ENCODE measurements at places on chromosomes 5 and 9.
A peak's percentile ranks its signal among the peaks of the same experiment; 100 is the strongest.

- peak; percentile 92 for DNase-seq
Measured at GRCh38 chr9:93133681-93134014, 403 bp downstream of the NINJ1 start.

GRCh38 chr9:34566322-34566721 is 23.2 kb downstream of the CNTFR start:
- DNase-seq, result no peak

GRCh38 chr9:87338088-87338989 is 159.3 kb upstream of the DAPK1 start:
- DNase-seq, result no peak

GRCh38 chr5:141040771-141041426 is 10.3 kb upstream of the PCDHB1 start:
- peak; percentile 73 for DNase-seq

DNA sequence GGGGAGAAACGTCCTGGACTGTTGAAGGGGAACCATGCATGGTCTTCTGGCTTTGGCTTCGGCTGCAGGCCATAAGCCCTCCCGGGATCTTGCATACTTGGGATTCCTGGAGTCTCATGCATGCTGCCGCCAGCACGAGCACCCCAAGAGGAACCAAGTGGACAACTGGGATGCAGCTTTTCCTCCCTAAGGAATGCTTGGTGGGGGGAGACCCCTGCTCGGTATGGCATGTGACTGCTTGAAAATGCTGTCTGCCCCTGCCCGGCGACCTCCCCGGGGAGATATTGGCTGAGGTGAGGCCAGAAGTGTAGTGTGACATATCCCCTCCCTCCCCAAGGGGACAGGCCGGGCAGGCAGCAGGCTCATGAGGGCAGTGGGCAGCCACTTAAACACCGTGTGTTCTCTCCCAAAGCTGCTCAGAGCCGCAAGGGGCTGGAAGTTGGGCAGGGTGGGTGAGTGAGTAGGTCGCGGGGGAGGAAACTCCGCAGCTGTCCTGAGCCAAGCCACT is 15.7 kb downstream of the TMEM171 start:
- DNase-seq, result no peak

- no peak for DNase-seq
Measured at GRCh38 chr9:127493592-127494303, 42.4 kb downstream of the LRSAM1 start.

Measured in ELR (cell line).